ENCODE measurements at places on chromosomes 6 and 20. TPM values are rescaled to one million over a fixed set of nuclear protein-coding genes. Genes with fewer than 3 reads are reported as not detected.

- H3K36me3 ChIP-seq = no peaks in the 10 kb centered on the region
- H3K27ac ChIP-seq = no peak overlapping the region
- no peaks in the 10 kb centered on the region for H3K4me1 ChIP-seq
These were observed 58.2 kb upstream of the BCLAF1 start for GRCh38 chr6:136347847-136348246.

DNA sequence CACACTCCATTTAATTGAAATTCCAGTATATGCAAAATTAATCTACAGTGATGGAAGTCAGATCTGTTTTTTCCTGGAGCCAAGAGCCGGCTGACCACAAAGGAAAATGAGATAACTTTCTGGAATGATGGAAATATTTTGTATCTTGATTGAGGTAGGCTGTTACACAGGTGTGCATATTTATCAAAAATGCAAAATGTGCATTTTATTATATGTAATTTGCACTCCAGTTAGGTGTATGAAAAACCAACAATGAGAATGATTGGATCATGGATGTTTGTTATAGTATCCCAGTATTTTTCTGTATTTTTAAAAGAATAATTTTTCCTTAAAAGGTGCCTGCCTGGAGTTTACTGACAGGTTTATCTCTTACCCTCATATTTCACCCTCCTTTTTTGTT is 242.0 kb upstream of the JAG1 start:
- H3K27me3 ChIP-seq = no peaks in the 10 kb centered on the region
- H3K4me1 ChIP-seq = no peaks in the 10 kb centered on the region
- no peak overlapping the region for H3K27ac ChIP-seq
- no peak for DNase-seq

DNA sequence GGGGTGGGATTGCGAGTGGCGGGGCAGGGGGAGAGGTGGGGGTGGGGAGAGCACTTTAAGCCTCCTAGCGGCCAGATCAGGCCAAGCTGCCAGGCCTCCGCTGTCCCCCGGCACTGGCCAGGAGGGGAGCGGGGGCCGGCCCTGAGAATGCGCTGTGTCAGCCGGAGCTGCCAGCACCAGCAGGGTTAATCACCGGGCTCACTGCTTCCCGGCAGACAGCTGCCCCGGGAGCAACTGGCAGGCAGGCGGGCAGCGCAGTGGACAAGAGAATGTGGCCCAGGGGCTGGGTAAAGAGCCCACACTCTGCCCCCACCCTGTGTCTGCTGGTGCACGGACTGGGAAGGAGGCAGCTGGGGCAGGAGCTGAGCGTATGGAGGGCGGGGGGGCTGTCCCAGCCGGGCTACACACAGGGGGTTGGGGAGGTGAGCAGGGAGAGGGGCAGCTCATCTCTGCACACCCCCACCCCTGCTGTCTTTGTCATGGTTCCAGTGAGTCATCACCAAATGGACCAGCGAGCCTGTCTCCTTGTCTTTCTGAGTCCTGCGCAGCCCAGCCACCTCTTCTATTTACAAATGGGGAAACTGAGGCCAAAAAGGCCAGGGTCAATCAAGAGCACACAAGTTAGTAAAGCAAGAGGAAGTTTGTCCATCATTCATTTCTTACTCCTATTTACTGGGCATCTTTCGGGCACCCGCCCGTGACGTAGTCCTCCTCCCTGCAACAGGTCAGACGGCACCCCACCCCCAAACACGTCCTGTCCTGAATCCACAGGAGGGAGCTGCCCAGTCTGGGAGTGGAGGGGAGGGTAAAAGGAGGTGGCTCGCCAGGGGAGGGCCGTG is 2.1 kb upstream of the LAMA5 start:
- H3K4me3 ChIP-seq = no peak overlapping the region
- H3K36me3 ChIP-seq = no peaks in the 10 kb centered on the region
- peaks cover 60% of the 10 kb centered on the region for H3K4me1 ChIP-seq
- no peaks in the 10 kb centered on the region for H3K27me3 ChIP-seq
- DNase-seq = no peak
- H3K27ac ChIP-seq = peak overlapping the region; percentile 93

GRCh38 chr6:167855825-167856425 is 29.2 kb downstream of the AFDN start:
- no peak overlapping the region for H3K27ac ChIP-seq
- no peak for DNase-seq
- no peak overlapping the region for H3K4me3 ChIP-seq
- H3K27me3 ChIP-seq = no peaks in the 10 kb centered on the region

DNA sequence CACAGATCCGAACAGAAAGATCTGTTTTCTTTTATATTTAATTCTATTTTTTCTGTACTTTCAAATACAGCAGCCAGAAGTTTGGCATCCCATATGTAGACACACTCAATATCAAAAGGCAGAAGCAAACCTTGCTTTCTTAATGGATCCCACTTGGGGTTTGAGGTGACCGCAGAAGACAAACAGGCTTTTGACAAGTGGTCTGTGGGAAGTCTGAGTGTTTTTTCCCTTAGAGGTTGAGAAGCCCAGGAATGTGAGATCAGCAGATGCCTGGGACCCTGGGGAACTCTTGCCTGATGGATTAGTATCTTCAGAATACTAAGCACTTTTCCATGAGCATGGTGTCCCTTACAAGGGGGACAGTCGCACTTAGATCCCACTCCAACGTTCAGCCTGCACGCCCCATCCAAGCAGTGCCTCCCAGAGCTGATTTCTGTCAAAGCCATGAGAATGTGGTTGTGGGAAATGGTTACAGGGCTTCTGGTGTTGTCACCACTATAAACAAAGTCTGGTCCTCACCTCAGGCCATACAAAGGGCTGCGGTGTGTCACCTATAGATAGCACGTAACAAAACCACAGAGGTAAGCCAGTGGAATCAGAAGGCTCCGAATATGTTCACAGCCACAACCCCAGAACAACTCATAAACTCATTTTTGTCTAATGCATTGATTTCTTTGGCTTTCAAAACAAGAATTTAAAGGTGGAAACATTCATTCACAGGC is 12.7 kb downstream of the IL17F start:
- H3K36me3 ChIP-seq = no peaks in the 10 kb centered on the region
- H3K4me1 ChIP-seq = no peaks in the 10 kb centered on the region
- no peak overlapping the region for H3K27ac ChIP-seq
- H3K27me3 ChIP-seq = peaks cover 3% of the 10 kb centered on the region

Gene SERPINB1
- total RNA-seq = 23.0 TPM
